Esophagus squamous epithelium (tissue), 5 donors: ENCODE measurements at places on chromosomes 1 and 21.

DNA sequence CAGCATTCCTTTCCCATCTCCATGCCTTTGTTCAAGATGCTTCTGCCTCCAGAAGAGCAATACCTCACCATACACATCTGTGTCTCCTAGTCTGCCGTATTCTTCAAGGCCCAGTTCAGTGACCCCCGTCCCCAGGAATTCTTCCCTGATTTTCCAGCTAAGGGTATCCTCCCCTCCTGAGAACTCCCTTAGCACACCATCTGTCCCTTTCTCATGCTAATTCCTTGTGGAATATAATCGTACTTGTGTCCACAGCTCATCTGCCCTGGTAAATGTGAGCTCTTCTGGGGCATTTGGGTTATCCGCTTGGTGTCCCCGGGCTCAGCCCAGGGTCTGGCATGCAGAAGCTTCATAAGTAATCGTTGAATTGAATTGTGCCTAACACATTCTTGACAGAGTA lies 40.9 kb downstream of the BEND5 start:
- DNase-seq = no peak

GRCh38 chr21:41928621-41929220 lies 25.1 kb downstream of the C2CD2 start:
- DNase-seq = no peak

DNA sequence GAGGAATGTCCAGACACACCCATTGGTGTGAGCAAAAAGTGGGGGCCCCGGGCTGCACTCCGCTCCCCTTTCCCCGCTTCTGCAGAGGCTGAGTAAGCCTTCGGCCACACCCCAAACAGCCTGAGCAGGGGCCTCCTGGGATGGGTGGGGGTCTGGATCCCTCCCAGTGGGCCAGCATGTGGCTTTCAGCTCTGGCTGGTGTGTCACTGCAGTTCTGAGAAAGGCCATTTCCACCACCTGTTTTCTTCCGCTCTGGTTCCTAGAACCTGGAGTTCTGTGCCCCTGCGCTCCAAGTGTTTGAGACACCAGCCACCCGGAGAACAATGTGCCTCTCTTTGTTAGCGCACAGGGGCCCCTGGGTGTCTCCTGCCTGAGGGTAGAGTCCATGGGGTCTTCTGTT lies 30.9 kb downstream of the SLC37A1 start:
- no peak for DNase-seq

GRCh38 chr1:210377731-210378333 lies 49.1 kb downstream of the HHAT start:
- DNase-seq = no peak

DNA sequence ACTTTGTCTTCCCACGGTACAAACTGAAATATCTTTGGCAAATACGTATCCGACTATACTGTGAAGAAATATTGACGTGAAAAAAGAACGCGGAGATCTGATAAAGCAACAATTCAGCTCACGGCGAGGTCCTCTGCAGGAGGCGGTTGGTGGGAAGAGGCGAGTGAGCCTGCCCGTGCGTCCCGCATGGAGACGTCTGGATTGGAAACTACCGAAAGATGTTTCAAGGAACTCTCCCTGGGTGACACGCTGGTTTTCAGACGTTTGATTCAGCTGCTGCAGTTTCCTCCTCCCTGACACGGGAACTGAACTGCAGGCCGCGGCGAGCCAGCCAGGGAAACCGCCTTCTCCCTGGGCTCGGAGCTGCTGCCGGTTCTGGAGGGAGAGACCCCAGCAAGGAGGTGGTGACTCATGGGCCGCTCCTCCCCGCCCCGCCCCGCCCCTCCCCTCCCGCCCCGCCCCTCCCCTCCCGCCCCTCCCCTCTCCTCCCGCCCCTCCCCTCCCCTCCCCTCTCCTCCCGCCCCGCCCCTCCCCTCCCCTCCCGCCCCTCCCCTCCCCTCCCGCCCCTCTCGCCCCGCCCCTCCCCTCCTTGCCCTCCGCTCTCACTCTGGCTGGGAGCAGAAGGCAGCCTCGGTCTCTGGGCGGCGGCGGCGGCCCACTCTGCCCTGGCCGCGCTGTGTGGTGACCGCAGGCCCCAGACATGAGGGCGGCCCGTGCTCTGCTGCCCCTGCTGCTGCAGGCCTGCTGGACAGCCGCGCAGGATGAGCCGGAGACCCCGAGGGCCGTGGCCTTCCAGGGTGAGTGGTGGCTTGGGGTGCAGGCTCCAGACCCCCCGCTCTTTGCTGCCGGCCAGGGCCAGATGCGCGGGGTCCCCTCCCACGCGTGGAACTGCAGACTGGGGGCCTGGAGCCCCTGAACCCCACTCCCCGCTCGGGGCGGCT lies at the start of gene COL6A1:
Gene COL6A1 (plus strand): TSS at position 620 of the 941 bp plus-strand sequence. CDS start 81 bp downstream, at position 701.
- DNase-seq = no peak

- DNase-seq = no peak
Observed at GRCh38 chr1:55860798-55861519, 645.8 kb upstream of the USP24 start.

- DNase-seq = no peak
Observed at GRCh38 chr1:150168960-150169601, 19.4 kb downstream of the PLEKHO1 start.

- DNase-seq = no peak
Observed at GRCh38 chr1:75079538-75080290, 54.5 kb upstream of the LHX8 start.

- DNase-seq = no peak
Observed at GRCh38 chr21:45574691-45575090, 32.5 kb upstream of the SLC19A1 start.

DNA sequence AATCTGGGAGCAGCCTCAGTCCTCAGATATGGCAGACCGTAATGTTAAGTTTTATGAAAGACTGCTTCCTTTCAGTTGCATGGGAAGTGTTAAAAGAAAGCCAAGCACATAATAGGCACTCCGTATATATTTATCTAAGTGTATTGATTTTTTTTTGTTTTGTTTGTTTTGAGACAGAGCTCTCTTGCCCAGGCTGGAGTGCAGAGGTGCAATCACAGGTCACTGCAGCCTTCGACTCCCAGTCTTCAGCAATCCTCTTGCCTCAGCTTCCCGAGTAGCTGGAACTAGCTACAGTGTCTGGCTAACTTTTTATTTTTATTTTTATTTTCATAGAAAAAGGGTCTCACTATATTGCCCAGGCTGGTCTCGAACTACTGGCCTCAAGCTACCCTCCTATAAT lies 341.8 kb downstream of the USH2A start:
- DNase-seq = no peak

GRCh38 chr21:36030581-36031189 lies 29.6 kb downstream of the SETD4 start:
- no peak for DNase-seq

DNA sequence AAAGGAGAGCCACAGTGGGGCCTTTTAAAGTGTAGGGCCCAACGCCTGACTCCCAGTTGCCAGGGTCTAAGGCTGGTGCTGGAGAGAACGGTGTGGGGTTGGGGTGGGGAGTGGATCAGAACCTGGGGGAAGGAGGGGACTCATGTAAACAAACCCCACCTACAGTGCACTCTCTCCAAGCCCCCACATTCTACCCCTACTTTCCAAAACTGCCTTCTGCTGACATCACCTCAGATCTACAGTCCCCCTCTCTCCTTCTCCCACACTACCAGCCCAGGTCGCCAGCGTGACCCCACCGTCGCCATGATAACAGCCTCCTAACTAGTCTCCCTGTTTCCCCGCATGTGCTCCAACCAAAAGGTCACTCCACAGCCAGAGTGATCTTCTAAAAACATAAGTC lies 26.6 kb downstream of the TNNT2 start:
- no peak for DNase-seq

DNA sequence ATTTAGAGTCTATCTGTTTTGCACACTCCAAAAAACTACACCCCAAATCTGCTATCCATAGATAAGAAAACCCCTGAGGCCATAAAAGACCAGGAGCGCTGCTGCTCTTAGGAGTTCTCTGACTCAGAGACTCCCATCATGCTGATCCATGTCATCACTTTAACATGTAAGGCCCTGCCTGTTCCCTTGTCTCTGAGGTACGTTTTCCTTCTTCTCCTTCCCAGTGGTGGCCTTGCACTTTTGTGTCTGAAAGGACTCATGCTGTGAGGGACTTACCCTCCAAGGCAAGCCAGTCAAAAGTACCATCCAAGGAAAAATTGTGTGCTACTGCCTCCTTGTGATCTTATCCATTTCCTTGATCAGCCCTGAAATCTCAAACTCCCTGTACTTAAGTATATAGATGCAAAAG lies 427.4 kb upstream of the NCAM2 start:
- no peak for DNase-seq

GRCh38 chr1:36561361-36561724 lies 78.6 kb upstream of the CSF3R start:
- DNase-seq = no peak

DNA sequence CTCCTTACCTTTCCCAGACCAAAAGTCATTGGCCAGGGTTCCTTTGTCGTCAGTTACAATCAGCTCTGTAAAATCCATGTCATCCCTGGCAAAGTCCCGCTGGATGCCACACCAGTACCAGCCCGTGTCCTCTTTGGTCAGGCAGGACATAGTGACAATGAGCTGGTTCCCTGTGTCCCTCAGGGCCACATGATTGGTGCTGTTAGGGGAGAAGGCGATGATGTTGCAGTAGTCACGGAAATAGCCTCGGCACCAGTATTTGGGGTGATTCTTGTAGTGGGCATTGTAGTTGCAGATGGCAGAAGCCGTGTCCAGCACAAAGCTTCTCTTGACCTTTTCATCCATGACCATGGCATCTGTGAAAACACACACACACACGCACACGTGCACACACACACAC lies 14.8 kb downstream of the ADORA3 start:
- no peak for DNase-seq

DNA sequence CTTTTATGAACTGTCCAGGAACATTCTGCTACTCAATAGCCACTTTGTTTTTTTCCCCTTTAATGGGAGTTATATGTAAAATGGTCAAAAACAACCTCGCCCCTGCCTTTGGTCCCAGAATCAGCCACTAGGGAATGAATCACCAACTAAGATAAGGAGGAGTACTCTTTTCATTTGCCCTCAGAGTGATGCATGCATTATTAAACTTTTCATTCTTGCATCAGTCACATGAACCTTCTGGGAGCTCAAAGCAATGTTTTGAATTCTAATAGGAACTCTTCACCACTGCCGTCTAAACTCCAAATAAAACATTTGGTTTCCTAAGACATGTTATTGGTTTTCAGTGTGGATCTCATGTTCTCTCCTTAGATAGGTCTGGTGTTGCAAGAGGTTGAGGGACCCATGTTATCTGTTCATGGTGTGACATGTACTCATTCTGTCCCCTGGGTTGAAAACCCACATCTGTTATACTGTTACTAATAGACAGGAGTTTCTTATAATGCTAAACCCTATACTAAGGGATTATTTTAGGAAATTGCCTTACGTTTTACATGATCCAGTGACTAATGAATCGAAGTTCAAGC lies 17.8 kb upstream of the HSD17B7 start:
- no peak for DNase-seq

DNA sequence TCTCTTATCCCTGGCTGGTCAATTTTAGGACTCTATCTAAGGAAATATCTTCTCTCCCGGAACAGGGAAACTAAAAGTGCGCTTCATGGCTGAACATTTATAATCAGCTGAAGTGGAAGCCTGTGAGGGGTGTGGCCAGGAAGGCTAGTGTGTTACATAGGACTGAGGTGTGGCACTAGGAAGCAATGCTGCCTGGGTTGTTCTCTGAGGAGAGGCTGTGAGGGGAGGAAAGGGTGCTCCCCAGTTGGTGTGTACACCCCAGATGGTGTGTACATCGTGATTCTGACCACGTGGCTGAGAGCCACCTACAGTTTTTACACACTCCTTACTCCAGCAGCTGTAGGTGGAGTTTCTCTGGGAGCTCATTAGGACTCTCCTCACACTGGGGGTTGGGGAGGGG lies 16.3 kb downstream of the NTPCR start:
- DNase-seq = no peak

DNA sequence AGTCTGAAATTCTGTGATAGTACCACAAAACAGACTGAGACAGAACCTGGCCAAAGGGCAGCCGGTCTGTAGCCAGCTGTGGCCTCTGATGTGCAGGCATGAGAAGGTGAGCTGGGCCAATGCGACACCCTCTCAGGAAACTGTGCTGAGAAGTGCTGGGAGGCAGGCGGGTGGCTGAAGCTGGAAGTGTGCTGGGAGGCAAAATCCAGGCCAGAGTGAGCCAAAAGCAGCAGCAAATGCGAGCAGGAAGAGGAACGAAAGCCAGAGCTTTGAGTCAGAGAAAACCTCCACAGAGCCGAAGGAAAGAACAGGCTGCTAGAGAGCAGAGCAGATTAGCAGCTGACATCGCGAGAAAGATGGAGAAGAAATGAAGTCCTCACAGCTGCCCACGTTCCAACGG lies 10.2 kb upstream of the ATP13A2 start:
- no peak for DNase-seq

GRCh38 chr1:174797398-174797797 lies 202.3 kb upstream of the CACYBP start:
- no peak for DNase-seq

- DNase-seq = no peak
Observed at GRCh38 chr21:17387030-17387617, 125.7 kb upstream of the CXADR start.

GRCh38 chr1:67201891-67202290 lies 35.6 kb downstream of the IL23R start:
- no peak for DNase-seq

- no peak for DNase-seq
Observed at GRCh38 chr1:227268943-227269342, 49.3 kb downstream of the CDC42BPA start.

- DNase-seq = no peak
Observed at GRCh38 chr1:107473065-107473464, 332.2 kb downstream of the NTNG1 start.

- DNase-seq = no peak
Observed at GRCh38 chr1:90381598-90381997, 335.5 kb downstream of the BARHL2 start.

DNA sequence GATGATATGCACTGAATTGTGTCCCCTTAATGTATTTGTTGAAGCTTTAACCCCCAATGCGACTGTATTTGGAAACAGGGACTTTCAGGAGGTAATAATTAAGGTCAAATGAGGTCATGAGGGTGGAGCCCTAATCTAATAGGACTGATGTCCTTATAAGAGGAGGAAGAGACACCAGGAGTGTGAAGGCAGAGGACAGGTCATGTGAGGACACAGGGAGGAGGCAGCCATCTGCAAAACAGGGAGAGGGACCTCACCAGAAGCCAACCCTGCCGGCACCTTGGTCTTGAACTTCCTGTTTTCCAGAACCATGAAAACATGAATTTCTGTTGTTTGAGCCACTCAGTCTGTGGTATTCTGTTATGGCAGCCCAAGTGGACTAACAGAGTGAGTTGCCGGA lies 15.3 kb downstream of the SYF2 start:
- no peak for DNase-seq

- no peak for DNase-seq
Observed at GRCh38 chr1:75990686-75991085, 58.5 kb upstream of the ASB17 start.
